RPMI8226 (cell line): ENCODE measurements at places on chromosomes 12 and 14.

- no peak for DNase-seq
These were observed 1.6 kb downstream of the ACSS3 start for GRCh38 chr12:81079280-81080076.

- no peak for DNase-seq
These were observed 48.6 kb downstream of the SH2B3 start for GRCh38 chr12:111454311-111454710.

DNA sequence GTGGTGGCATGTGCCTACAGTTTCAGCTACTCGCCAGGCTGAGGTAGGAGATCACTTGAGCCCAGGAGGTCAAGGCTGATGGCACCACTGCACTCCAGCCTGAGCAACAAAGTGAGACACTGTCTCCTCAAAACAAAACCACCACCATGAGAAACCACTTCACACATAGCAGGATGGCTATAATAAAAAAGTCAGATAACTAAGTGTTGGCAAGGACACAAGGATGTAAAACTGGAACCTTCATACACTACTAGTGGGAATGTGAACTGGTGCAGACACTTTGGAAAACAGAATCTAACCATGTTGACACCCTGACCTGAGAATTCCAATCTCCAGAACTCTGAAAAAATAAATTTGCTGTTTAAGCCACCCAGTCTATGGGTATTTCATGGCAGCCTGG, 67.7 kb downstream of the ACADS start:
- DNase-seq: no peak

DNA sequence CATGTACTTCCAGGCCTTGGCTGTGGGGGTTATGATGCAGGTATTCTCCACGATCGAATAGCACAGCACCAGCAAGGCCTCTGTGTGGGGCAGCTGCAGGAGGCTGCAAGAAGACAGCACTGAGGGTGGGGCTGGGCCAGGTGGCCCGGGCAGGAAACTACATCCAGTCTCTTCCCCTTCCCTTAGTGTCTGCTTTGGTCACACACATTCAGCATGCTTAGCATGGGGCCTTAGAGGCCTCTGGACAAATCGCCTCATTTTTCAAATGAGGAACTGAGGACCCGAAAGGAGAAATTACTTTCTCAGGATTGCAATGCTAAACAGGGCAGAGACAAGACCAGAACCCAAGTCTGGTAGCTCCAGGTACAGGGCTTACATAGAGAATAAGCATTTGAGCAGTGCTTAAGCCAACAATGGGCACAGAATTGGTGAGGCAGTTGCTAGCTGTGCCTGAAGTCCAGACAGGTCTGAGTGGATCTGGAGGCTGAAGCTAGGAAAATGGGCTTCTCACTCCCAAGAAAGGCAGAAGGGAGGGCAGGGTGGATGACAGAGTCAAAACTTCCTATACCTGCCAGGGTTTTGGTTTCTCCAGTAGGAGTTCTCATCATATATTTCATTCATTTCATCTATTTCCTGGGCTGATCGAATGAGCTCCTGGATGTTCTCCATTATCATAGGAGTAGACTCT, 3.5 kb downstream of the ACRBP start:
- DNase-seq: peak; percentile 15

DNA sequence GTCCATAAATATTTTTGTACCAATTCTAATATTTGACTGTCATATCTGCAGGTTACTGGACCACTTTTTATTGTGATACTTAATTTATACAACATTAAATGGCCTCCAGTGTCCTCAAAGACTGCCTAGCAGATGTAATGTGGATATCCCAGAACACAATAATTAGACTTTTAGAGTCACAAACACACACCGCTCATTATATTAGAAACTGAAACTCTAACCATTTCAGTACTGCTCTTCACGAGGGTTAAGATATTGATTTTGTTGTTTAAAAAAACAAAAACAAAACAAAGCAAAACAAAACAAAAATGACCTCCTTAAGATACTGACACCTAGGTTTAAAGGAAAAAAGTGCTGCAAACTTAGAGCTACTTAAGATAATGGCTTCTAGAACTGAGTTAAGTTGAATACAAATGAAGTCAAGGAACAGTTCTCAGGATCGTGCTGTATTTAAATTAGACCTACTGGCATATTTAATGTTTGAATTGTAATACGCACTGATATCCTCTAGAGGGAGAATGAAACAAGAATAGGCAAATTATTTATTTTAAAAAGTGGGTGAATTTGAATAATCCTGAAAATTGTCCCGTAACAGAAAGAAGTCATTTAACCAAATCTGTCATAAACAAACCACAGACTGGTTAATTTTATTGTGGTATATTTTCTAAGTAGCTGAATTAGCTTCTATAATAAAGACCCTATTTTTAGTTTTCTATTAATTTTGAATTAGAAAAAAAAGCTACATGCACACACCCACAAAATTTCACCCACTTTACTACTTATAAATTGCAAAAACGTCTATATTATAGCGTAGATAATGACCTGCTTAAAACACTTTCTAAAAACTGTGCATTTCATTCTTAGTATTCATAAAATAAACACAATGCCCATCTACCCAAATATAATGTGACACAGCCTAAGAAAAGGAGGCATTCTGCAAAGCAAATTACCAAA, 395.2 kb upstream of the DCN start:
- no peak for DNase-seq

- no peak for DNase-seq
These were observed 53.9 kb downstream of the ACACB start for GRCh38 chr12:109170324-109170723.

- no peak for DNase-seq
These were observed 104.5 kb downstream of the TMEM30B start for GRCh38 chr14:61176686-61177085.

DNA sequence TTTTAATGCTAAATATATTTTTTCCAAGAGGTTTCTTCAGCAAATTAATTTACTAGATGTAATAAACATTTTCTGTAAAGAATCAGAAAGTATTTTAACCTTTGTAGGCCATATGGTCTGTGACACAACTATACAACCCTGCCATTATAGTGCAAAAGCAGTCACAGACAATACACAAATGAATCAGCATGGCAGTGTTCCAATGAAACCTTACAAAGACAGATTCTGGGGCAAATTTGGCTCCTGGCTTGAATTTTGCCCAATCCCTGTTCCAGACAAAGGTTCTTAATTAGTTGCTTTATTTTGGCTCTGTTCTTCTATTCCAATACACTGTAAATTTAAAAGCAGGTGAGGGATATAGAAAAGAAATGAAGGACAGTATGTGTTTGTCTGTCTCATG, 352.5 kb downstream of the C12orf50 start:
- DNase-seq: no peak

GRCh38 chr14:43449291-43449690, 1057.8 kb downstream of the FSCB start:
- no peak for DNase-seq

DNA sequence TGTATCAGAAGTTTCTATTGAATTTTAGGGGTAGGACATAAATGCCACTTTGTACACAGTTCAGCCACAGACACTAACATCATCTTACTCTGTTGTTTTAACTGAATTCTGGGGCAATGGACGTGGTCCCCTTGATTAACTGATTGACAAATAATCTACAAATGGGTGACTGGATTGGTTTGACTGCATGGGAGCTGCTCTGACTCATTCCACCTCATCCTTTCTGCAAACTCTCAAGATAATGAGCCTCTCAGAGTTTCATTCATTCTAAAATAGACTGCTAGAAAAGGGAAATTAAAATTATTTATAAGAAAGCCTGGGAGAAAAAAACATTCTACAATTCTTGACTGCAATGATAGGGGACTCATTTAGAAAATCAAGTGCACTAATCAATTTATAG, 570.4 kb upstream of the SEL1L start:
- DNase-seq: no peak

- no peak for DNase-seq
These were observed 41.3 kb downstream of the ELK3 start for GRCh38 chr12:96235484-96235826.

DNA sequence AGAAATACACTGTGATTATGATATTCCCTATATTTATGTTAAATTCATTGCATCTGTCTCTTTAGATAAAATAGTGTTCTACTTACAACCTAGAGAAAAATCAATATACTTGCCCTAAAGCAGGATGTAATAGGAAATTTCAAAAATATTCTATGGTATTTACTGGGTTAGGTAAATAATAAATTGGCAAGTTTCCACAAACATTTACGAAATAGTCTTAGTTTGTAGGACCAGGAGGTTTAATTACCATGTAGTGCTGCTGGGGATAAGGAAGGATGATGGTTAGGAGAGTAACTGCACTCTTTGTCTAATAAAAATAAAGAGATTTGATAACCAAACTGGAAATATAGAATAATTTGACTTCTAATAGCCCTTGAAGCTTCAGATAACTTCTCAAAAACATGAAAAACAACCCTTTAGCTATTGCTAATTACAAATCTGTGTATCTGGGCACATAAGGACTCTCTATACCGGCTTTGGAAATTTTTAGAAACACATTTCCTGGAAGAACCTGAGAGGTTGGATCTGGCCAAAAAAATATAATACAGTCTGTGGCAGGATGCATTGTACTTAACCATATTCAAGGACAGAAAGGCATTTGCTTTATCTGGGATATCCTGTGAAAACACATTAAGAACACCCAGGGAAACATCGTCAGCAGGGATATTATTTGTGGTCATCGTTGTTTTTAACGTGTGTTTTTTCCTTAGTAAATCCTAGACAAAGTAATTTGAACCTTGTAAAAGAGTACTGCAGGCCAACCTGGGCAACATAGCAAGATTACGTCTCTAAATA, 36.7 kb upstream of the TMCC3 start:
- DNase-seq: no peak

DNA sequence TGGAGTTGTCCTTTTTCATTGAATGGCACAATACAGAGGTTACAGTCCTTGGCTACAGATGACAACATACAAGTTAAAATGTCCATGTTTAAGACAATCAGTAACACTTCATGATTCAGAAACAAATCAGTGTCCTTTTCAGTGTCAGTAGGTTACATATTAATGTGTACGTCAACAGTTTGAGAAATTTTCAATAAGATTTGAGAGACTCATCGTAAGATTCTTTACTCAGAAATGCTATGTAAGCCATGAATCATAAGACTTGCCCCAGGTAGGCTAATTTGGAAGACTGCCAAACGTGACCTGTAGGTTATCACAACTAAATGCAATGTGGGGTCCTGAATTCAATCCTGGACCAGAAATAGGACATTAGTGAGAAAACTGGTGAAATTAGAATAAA, 3.5 kb downstream of the RDH12 start:
- DNase-seq: no peak
